ENCODE measurements at places on chromosomes 7 and 10.

DNA sequence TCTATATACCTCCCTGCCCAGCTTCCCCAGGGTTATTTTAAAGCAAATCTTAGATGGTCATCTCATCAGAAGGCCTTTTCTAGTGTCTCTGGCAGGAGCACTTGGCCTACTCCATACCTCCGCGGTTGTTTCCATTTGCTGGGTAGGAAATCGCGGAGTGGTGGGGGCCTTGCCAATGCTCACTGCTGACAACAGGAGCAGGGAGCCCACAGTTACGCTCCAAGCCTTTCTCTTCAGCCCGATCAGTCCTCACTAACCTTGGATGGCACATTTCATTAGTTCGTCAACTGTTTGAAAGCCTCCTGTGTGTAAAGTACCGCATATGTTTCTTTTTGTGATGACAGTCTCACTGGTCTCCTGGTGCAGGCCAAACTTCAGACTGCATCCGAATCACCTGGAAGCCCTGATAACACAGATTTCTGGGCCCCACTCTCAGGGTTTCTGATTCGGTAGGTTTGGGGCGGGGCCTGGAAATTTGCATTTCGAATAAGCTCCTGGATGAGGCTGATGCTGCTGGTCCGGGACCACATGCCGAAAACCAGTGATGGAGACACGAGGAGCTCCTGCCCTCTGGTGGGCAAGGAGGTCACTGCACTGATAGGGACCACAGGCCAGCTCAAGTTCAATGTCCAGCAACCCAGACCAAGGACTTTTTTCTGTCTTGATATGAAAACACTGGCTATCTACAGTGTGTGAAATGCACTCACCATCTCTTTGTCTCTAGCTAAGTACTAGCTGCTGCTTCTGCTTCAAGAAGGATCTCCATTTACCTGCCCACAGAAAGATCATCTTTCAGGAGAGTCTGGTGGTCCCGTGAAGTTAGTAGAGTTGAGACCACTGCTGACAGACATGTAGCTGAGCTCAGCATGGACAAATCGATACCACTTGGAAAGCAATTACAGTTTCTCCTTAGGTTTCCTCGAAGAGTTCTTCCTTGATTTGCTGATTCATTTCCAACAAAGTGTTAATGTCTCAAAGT, 14.0 kb downstream of the LRGUK start:
- DNase-seq, result peak; percentile 79

- DNase-seq, result no peak
Observed at GRCh38 chr7:68688416-68689086, 909.7 kb upstream of the AUTS2 start.

GRCh38 chr7:39709768-39710311, 86.5 kb downstream of the RALA start:
- DNase-seq, result peak; percentile 42

GRCh38 chr10:7818295-7819120, at the start of gene TAF3:
Gene TAF3 (plus strand): TSS chr10:7818505. CDS start chr10:7818710, 205 bp downstream.
- DNase-seq, result peak; percentile 95

DNA sequence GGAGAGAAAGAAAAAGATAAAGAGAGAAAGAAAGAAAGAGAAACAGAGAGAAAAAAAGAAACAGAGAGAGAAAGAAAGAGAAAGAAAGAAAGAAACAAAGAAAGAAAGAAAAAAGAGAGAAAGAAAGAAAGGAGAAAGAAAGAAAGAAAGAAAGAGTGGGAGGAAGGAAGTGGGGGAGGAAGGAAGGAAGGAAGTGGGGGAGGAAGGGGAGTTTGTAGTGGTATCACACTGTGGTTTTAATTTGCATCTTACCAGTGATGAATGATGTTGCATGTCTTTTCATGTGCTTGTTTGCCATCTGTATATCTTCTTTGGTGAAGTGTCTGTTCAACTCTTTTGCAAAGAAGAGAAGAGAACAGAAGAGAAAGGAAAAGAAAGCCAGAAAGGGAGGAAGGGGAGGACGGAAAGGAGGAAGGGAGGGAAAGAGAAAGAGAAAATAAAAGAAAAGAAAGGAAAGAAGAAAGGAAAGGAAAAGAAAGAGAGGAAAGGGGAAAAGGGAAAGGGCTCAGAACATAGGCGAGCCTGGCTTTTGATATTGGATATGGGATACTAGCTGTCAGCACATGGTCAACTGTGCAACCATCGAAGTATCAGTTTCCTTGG, 79.2 kb upstream of the FRMD4A start:
- DNase-seq, result no peak

- DNase-seq, result no peak
Observed at GRCh38 chr7:116101704-116102103, 71.1 kb upstream of the TFEC start.

All from Right ventricle myocardium superior (tissue), 1 donor.